ENCODE measurements at places on chromosomes 7 and 10.

DNA sequence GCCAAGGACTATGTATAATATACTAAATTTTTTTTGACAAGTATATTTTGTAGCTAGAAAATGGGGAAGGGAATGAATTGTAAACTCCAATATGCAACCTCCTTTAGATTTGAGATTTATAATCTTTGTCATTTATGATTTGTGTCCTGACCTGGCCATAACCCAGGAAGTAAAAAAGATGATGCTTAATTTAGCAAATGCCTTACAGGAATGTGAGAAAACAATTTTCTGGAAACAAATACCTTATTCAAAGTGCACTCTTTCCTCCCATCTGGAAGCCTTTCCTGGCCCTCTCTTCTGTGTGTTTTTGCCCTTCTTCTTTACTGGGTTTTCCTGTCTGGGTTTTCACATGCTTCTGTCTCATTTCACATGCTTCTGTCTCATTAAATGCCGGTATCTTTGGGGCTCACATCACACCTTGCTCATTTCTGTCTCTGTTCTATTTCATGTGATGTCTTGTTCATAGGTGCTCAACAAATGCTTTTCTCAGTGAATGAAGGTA, 149.2 kb downstream of the RAPGEF5 start:
- no peak for DNase-seq

DNA sequence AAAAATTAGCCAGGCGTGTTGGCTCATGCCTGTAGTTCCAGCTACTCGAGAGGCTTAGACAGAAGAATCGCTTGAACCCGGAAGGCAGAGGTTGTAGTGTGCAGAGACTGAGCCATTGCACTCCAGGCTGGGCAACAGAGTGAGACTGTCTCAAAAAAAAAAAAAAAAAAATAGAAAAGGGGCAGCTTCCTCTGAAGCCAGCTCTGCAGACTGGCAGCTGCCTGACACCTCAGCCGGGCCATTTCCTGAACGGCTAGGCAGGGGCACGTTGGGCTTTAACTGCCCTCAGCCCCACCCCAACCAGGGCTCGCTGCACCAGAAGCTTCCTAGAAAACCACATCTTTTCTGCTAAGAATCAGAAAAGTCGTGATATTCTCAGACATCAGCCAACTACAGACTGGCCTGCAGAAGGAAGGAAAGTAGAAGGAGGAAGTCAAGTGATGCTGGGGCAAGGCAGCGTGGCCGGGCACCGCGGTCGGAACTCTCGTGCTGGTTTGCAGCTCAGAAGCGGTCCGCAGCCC, 38.0 kb downstream of the PRKAG2 start:
- DNase-seq, result no peak

DNA sequence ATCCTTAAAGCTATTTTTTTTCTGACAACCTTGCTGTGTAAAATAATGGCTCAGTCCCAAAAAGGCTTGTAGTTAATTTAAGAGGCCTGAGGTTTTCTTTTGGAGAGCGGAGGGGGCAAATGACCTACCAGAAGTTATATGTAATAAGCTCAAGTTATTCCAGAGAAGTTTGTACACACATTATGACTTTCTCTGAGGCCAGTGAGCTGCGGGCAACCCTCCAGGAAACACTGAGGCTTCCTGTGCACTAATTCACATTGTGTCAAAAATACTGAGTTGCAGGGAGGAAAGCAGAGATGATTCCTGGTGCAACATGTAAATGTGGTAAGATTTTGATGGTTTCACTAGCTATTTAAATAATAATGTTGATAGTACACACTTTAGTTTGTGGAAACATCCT, 188.6 kb downstream of the DIP2C start:
- DNase-seq, result no peak

DNA sequence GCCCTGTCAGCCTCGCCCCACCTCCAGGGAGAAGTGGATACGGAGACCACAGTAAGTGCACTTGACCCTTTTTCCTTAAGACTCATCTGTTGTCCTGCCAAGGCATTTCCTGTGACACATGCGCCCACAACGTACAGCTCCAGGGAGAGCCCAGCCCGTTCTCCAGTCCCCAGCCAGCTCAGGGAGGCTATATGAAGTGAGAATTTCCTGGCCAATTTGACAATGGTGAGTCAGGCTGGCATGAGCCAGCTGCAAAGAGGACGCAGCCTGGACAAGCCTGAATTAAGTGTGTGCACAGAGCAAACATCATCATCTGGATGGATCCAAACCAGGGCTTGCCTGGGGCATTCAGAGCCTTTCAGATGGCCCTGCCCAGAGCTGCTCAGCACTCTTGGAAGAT, 244.8 kb downstream of the KCNMA1 start:
- peak; percentile 63 for DNase-seq
